ENCODE measurements at places on chromosomes 1 and 21.

- DNase-seq: no peak
Observed at GRCh38 chr1:116376729-116377086, 3.7 kb downstream of the ATP1A1 start.

- DNase-seq: no peak
Observed at GRCh38 chr1:55604179-55604578, 389.0 kb upstream of the USP24 start.

- no peak for DNase-seq
Observed at GRCh38 chr1:67571901-67572593, 113.0 kb upstream of the GADD45A start.

- DNase-seq: no peak
Observed at GRCh38 chr21:38979271-38980121, 173.8 kb downstream of the ETS2 start.

DNA sequence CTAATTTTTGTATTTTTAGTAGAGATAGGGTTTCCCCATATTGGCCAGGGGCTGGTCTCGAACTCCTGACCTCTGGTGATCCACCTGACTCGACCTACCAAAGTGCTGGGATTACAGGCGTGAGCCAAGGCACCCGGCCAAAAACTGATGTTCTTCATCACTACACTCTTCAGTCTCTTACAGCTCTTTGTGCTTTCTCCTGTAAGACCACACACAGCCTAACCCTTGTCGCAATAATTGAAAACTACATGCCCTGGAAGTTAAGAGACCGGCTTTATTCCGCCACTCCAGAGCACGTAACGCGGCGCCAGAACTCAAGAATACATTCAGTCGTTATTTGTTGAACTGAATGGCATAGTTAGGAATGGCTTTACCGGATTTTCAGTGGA lies 552 bp downstream of the GPATCH4 start:
- no peak for DNase-seq

GRCh38 chr1:148264374-148265276 lies 112.5 kb upstream of the NBPF11 start:
- DNase-seq: no peak

DNA sequence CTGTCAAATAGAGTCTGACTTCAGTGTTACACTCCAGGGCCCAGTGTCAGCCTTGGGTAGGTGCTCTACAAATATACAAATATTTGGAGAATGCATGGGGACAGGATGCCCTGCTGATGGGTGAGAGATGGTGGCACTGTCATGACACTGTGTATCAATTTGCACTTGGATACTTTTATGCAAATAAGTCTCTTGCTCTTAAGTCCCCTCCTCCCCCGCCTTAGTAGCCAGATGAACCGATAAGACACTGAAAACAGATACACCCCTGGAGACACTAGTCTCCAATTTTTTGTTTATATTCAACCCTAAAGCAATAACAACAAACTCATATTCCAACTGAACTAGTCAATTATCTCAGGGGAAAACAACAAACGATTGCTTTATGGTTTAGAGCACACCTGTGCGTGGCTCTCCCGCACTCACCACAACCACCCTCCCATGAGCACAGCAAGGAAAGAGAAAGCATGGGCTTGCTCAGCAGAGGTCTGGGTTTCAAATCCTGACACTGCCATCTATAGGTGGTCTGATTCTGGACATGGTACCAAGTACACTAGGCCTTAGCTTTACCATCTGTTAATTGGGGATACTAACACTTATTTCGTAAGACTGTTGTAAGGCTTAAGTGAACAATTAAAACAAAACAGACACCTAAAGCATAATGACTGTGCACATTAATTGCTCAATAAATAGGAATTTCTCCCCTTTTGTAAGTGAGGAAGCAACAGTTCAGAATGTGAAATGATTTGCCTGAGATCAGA lies 50.3 kb downstream of the HIVEP3 start:
- DNase-seq: no peak

DNA sequence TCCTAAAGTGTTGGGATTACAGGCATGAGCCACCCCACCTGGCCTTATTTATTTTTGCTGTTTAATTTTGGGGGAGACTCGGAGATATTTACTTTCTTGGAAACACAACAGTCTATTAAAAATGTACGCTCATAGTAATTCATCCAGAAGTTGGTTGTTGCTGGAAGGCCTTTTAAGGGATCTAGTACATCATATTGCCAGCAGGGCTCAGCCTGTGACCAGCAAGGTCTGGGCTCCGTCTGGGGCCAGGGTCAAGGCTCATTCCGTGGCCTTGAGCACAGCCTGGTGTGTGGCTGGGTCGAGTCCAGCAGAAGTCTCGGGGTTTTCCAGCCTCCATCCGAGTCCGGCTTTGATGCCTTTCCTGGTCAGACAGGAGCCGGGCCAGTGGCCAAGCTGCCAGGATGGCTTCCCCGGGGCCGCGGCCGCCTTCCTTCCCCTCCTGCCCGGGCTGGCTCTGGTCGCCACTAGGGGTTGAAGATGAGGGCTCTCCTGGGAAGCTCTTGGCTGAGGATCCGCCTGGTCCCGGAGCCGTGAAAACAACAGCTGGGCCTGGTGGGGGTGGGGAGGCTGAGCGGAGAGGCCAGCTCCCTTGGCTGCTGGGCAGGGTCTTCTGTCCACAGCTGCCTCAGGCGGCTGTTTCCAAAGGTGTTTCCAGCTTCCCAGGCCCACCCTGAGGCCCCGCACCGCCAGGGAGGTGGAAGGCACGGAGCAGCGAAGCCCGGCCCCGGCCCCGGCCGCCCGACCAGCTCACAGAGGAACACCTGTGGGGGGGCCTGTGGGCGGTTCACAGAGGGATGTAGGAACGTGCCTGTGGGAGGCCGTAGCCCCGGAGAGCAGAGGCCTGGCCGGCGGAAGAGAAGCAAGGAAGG lies 5.1 kb upstream of the VWA1 start:
- peak; percentile 79 for DNase-seq

DNA sequence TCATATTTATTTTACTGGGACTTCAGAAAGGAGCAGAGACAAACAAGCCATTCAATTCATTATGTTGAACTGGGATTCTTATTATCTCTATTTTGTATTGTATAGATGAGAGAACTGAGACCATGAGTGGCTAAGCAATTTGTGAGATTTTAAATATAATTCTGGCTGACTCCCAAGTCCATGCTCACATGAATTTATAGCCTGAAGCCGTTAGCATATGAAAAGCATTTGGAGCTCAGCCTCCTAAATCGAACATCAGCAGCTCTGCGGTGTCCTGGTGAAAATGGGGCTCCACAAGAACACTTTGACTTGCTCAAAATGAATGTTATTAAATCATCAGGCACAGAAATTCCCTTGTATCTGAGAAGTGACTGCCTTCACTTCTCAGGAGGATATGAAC lies 96.8 kb upstream of the DPT start:
- DNase-seq: no peak

DNA sequence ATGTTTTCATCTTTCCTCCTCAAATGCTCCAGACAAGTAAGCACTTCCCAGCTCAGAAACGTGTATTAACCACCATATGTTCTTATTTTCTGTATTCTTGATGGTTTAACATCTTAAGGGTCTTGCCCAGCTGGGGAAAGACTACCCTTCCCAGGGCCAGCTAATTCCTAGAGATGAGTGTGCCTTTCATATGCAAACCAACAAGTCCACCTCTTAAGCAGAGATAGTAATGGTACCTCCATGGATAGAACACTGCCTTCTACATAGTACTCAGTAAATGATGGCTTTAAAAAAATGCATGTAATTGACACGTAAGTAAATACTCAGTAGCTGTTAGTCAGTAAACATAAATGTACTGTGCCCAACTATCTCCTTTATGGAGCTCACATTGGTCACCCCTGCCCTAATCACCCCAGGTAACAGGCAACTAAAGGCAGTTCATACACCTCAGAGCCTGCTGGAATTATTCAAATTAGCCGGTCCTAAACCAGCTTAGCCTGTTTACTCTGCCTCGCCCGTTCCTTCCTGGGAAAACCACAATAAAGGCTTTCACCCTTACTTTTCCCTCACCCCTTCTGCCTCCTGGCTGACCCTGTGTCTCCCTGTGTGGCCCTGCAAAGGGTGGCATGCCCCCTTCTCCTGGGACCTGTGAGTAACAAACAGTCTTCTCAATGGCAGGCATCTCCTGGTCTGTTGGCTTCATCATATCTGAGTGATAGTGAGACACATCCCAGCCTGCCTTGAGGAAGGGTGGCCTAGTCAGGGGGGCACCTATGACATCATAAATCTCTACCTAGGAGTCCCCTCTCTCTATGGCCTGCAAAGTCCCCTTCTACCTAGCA lies 40.1 kb upstream of the KLHDC7A start:
- no peak for DNase-seq

DNA sequence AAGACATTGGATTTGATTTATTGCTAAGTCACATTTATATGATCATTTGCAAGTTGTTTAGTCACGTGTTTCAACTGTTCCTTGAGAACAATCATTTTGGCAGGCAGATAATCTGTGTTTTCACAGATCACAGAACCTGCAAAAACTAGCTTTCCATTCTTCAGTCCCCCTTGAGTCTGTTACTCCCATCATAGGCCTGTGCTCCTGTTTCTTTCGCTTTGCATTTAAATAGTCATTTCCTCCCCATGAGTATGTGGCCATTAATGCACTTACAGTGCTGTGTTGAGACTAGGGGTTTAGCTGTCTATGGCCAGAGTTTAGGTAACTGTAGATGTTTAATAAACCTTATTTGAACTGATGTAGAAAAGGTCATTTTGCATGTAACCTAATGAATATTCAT lies 214.5 kb downstream of the PATJ start:
- no peak for DNase-seq

DNA sequence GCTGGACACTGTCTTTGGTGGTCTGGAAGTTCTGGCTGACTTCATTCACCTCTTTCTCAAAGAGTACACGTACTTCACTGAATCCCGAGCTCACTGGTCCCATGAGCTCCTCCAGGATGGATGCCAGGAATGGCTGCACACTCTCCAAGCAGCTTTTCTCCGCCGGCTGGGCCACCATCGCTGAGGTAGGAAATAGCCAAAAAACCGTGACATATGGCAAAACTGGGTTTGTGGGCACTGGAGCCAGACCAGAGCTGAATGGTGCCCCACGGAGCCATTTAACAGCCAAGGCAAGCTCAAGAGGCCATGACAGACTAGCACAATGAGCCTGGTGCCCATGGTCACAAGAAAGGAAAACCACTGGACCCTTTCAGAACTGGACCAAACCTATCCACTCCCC lies 64.0 kb upstream of the EDEM3 start:
- DNase-seq: no peak

DNA sequence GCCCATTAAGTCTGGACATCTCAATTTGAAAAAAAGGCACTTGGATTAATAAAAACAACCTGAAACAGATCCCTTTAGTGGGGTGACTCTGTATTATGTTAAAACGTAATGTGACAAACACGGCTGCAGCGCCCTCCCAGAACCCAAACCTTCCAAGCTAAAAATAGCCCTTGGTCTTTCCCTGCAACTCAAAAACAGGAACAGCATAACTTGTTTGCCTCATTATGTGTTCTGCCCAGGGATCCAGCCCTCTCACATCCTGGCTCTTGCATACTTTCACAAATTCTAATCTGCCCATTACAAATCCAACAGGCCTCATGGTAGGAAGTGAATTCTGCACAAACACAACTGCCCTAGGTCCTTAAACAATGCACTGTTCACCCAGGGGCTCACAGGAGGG lies 94.7 kb upstream of the GADD45A start:
- DNase-seq: no peak

GRCh38 chr1:233448109-233448689 lies 120.7 kb downstream of the MAP3K21 start:
- DNase-seq: no peak

DNA sequence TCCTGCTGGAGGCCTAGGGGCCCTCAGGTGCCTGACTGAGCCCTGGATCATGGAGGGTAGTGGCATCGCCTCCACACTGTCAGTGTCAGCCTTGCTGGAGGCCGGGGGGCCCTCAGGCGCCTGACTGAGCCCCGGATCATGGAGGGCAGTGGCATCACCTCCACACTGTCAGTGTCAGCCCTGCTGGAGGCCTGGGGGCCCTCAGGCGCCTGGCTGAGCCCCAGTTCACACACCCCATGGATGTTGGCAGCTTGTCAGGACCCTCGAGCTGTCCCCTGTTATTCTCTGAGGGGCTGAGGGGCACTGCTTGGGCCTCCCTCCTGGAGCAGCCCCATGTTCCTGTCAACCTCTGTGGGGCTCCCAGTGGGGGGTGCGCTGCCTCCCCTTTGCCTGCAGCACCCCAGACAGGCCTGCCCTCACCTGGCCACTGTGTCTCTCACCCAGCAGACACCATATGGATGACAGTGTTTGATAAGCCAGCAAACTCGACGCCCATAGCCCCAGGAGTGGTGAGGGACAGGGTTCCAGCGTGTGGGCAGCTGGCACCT lies 197.6 kb downstream of the LIPI start:
- no peak for DNase-seq

- no peak for DNase-seq
Observed at GRCh38 chr1:231106347-231106746, 55.5 kb upstream of the TRIM67 start.

DNA sequence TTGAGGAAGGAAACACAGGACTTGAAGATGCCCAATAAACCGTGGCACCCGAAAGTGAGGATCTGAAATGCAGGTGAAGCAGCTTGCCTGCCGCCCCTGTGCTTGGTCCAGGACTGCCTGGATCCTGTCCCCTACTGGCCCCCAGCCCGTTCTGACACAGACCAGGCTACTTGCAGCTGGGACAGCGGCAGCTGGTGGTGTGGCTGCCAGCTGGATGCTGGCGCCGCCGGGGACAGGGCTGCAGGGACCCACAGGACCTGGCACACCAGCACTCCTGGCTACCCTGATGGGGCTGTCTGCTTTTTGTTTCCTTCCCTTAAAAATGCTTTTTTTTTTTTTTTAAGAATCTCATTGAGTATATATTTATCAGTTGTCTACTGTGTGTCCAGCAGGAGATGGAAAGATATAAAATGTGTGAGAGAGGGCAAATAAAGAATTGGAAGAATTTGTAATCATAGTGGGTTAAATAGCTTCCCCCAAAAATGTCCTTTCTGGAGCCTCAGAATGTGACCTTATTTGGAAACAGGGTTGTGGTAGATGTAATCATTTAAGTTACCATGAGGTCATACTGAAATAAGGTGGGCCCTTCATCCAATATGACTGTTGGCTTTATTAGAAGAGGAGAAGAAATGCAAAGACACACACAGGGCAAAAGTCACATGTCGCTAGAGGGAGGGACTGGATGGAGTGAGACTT lies 165.6 kb downstream of the DSCAM start:
- DNase-seq: no peak

DNA sequence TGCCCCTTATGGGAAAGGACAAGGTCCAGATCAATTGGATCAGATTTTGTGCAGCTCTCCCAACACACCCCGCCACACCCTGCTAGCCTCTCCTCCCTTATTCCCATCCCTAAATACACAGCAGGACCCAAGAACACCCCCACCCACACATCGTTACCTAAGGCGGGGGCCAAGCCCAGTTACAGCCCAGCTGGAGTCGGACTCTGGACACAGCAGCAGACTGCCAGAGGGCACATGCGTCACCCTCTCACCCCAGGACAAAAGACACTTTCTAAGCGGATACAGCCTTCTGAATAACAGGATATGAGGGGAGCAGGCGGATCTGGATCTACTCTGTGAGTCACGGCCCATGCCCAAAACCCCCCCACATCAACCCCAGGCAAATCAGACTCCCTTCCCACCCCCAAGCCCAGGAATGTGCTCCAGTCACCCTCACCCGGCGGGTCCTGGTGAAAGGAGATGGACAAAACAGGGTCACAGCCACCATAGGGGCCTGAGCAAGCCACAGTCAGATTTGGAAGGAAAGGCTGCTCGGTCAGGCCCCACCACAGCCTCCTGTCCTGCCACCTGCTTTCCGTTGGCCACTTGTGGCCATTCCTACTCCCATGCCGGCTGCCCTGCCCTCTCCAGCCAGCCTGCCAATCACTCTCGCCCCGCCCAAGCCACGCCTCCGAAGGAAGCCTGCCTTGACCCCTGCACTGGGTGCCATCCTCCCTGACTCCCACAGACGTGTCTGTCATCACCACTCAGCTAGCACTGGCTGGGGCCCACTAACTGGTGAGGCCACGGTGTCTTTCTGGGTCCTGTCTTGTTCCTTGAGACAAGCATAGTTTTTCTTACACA lies 4.0 kb downstream of the S100A16 start:
- DNase-seq: peak; percentile 34
